T-helper 2 cell (primary cell): ENCODE measurements at places on chromosomes 6 and 20.

GRCh38 chr6:140917911-140918310 lies 1214.8 kb upstream of the GJE1 start:
- no peak for DNase-seq

DNA sequence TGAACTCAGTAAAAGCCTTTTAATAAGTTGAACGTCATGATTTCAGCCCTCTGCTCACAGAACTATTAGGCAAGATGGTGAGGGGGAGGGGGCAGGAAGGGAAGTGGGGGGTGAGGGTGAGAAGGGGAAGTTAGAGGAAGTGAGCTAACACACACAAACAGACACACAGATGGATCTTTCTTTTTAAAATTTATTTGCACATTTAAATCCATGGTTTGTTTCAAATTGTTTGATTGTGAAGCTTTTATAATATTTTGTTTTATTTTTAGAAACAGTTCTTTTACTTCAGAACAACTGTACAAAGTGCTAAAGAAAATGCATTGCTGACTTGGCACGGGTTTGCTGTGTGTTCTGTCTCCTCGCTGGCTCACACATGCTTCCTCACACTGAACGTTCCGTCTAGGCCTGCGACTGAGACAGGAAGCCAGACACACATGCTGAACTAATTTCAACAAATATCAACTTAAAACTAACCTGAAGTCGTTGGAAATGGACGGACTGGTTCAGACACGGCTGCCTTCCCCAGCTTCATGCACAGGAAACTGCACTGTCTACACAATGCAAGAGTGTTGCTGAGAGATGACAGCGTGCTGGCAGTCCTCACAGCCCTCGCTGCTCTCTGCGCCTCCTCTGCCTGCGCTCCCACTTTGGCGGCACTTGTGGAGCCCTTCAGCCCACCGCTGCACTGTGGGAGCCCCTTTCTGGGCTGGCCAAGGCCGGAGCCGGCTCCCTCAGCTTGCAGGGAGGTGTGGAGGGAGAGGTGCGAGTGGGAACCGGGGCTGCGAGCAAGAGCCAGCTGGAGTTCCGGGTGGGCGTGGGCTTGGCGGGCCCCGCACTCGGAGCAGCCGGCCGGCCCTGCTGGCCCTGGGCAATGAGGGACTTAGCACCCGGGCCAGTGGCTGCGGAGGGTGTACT lies 8.1 kb upstream of the ZBP1 start:
- DNase-seq: peak; percentile 28

- no peak for DNase-seq
Observed at GRCh38 chr20:50426866-50427718, 83.1 kb upstream of the PTPN1 start.

DNA sequence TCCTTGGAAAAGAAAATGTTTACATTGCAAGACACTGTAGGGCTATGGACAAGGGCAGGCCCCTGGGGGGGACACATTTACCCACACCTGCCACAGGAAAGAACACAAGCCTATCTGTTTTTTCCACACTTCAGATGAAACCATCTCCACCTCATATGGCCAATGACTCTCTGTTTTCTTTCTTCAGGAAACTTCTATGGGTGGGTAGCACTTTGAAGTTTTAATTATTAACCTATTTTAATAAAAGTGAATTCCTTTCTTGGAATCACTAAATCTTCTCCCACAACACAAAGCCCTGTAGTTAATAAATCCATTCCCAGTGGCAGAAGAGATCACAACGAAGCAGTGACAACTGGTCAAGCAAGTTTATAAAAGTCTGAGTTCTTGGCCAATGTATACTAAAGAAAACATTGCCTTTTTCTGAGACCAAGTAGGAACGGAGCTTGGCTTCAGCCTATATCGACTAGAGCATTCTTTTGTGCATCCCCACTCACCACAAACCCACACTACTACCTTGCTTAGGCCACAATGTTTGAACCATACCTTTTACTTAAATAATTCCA lies 125.1 kb upstream of the CARMIL1 start:
- DNase-seq: no peak

DNA sequence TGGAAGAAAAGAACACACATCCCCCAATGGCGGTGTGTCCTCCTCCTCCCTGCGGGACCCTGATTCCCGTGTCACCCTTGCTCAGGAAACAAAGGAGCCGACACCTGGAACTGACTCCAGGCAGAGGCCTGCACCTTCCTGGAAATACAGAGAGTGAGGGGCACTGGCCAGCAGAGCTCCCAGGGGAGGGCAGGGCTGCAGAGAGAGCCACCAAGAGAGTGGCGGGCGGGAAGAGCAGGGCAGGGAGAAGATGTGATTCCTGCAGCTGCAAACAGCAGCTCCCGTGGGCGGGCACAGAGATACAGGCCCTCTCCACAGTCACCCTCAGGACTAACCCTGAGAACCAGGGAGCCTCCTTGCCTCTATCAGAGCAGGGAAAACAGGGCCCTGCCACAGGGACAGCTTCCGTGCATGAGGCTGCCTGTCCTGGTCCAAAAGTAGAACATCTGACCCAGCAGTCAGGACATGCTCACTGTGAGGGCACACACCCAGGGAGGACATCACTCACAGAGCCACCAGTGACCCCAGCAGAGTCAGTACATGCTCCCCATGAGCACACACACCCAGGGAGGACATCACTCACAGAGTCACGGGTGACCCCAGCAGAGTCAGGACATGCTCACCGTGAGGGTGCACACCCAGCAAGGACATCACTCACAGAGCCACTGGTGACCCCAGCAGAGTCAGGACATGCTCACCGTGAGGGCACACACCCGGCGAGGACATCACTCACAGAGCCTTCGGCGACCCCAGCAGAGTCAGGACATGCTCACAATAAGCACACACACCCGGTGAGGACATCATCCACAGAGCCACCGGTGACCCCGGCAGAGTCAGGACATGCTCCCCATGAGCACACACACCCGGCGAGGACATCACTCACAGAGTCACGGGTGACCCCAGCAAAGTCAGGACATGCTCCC lies 193.1 kb downstream of the DLL1 start:
- no peak for DNase-seq

GRCh38 chr6:52261229-52261628 lies 16.9 kb upstream of the IL17F start:
- no peak for DNase-seq

GRCh38 chr6:100259865-100260264 lies 204.9 kb downstream of the SIM1 start:
- DNase-seq: no peak

- DNase-seq: no peak
Observed at GRCh38 chr6:147589739-147590250, 81.3 kb downstream of the SAMD5 start.

GRCh38 chr6:3292431-3293197 lies 33.9 kb downstream of the PSMG4 start:
- DNase-seq: no peak

DNA sequence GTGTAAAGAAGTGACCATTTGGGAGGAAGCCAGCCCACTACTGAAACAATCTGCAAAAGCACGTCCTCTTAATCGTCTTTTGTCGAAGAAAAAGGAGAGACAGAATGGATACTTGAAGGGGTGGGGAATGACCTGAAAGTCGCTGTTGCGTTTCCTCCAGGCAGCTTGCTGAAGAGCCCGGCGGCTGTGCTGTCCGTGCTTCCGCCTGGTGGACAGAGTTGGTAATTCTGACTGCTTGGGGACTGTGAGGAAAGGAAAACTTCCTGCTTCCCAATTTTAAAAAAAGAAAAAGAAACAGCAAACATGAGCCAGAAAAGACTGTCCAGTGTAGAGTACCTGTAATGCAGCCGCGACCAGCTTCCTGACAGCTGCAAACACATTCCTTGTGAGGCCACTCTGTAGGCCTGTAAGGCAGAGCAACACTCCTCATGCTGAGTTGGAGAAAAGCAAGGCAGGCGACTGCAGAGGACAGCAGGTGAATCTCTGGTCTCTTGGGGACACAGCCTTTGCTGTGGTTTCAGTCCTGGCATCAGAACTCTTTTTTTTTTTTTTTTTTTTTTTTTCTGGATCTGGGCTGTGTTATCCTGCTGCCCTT lies 251.1 kb upstream of the TBX18 start:
- no peak for DNase-seq

DNA sequence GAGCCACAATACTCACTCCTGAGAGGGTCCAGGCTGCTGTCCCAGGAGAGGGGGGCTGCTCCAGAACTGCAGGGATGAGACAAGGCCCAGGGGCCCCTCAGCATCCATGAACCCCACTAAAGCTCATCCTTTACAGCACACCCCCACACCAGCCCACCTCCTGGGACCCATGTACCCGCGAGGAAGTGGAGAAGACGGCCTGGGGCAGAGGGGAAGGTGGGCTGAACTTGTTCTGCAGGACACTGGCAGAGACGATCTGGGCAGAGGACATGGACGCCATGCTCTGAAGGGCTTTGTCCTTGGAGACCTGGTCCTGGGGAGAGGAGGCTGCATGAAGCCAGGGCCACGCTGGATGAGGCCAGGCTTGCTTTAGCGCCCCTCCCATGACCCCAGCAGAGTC lies 10.1 kb downstream of the RPL10A start:
- DNase-seq: no peak

DNA sequence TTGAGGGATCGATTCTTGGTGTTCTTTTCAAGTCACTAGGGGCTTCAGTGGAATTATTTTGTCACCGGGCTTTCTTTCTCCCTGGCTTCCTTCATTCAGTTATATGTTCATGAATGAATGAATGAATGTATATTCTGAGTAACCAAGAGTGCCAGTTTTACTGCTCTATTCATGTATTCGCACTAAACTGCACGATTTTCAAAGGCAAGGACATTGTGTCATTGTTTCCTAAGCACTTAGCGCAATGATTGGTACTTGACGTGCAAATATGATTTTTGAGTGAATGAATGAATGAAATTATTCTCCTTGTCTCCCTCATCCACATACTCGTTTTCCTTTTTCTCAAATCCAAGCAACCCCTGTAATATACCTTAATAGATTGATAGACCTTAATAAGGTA lies 822 bp downstream of the AFG1L start:
- DNase-seq: no peak

DNA sequence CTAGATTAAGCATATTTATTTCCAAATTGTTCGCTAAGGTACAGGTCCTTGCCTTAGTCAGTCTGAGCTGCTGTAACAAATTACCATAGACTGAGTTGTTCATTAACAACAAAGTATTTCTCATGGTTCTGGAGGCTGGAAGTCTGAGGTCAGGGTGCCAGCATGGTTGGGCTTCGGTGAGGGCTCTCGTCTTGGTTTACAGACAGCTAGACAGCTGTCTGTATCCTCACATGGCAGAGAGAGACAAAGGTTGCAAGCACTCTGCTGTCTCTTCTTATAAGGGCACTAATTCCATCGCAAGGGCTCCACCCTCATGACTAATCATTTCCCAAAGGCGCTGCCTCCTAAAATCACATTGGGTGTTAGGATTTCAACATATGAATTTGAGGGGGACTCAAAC lies 115.3 kb upstream of the GMDS start:
- DNase-seq: no peak

GRCh38 chr6:39772559-39773273 lies 19.5 kb upstream of the DAAM2 start:
- no peak for DNase-seq

DNA sequence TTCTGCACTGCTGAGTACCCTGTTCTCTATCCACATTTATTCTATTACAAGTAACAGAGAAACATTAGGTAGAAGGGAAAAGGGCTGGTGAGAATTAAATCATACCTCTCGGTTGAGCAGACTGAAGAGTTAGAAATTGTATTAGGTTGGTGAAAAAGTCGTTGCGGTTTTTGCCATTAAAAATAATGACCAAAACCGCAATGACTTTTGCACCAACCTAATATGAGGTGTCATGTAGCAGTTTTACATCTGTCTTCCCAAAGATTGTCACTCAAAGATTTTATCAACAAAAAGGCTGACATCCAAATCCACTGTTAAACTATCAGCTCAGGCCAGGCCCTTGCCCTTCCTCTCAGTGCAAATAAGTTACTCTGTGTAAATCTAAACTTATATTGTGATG lies 28.3 kb upstream of the GRIK2 start:
- no peak for DNase-seq

DNA sequence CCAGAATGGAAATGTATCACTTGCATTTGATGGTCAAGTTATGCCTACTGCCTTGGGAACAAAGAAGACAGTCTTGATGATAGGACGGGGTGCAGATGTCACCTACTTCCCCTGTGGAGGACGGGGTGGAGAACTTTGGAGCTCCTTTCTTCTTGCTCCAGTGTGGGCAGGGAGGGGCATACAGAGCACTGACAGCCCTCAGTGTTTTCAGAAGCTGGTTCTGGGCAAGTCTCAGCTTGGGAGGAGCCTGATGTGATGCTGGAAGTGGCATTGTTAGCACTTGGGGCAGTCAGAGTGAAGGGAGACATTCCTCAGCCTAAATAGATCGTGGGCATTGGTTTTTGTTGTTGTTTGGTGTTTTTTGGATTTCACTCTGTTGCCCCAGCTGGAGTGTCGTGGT lies 59.7 kb downstream of the SYNJ2 start:
- no peak for DNase-seq

DNA sequence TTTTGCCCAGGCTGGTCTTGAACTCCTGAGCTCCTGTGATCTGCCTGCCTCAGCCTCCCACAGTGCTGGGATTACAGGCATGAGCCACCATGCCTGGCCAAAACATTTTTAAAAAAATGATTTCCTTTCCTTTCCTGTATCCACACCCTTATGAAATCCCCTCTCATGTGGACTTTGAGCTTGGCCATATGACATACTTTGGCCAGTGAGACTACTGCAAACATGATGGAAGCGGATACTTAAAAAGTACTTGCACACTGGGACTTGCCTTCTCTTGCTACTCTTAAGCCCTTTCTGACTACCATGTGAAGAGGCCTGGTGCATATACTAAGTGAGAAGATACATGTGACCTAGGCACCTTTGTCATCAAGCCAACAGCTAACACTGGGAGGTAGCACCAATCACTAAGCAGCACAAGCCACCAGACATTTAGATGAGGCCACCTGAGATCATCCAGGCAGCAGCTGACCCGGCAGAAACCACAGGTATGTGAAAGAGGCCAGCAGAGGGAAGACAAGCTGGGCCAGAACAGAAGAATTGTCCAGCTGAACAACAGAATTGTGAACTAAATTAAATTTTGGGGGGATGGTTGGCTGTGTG lies 78.5 kb upstream of the HDAC2 start:
- no peak for DNase-seq

DNA sequence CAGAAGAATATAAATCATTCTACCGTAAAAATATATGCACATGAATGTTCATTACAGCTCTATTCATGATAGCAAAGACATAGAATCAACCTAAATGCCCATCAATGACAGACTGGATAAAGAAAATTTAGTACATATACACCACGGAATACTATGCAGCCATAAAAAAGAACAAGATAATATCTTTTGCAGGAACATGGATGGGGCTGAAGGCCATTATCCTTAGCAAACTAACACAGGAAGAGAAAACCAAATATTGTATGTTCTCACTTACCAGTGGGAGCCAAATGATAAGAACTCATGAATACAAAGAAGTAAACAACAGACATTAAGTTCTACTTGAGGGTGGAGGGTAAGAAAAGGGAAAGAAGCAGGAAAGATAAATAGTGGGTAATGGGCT lies 8.4 kb downstream of the KHDC1L start:
- DNase-seq: no peak

GRCh38 chr6:23445157-23445710 lies 680.8 kb upstream of the NRSN1 start:
- DNase-seq: no peak
